ENCODE measurements at places on chromosomes 16 and 17.

DNA sequence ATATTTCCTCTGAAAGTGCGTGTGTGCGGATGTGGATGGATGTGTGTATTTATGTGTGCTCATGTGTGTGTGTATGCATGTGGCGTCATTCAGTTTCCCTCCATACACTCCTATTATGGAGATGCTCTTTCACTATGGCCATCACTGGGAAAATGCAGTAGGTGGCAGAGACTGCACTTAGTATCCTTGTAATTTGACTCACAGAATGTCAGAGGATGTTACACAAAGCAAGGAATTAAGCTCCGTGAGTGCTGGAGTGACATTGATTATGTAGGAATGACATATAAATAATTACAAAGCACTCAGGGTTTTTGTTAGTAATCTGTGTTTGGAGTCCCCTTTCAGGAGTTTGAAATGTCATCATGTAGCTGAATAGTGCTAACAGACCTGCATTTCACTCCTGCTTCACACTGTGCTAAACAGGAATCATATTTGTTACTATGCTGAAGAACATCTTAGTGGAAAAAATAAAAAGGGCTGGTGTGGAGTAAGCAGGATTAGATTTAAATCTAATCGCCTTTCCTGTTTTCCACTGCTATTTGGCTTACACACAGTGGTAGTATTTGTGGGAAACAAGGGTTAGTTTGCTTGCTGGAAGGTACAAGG lies 59.6 kb downstream of the HS3ST4 start:
- DNase-seq = no peak

DNA sequence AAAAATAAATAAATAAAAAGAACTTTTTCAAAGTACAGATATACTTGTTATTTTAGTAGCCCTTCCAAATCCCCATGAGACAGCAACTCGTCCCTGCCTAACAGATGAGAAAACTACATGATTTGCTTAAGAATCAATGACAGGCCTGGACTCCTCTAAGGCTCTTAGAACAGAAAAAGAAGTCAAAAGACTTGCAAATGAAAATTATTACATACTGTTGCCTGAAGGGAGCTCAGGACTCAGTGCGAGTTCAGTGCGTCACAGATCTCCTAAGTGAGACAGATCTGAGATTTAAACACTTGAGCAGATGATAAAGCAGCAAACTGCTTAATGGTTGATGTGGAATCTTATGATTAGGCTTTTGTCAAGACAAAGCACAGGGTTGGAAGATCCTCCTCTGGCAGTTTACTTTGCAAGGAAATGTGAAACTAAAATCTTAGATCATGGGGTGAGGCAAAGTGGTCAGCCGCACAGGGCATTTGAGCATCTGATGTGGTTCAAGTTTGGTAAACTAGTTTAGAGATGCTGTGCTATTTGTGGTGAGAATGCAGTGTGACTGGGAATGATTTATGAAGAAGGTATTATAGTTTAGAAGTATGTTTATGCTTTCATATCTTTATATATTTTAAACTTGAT lies 138.1 kb downstream of the TRIM37 start:
- no peak for DNase-seq

GRCh38 chr16:85555719-85556455 lies 57.2 kb upstream of the GSE1 start:
- DNase-seq = no peak

DNA sequence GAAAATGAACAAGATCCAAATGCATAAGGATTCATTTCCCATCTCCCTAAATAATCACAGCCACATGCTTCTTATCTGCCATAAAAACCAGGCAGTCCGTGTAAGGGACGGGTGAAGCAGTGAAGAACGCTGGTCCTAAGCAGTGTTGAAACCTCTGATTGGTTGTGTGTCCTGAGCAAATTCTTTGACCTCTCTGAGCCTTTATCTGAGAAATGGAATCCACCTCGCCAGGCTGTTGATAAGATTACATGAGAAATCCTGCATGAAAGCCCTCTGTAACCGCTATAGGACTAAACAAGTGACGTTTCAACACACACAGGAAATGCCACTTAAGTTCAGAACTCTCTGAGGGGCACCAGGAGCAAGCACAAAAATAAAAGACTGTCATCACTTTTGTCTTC lies 26.8 kb downstream of the GAS7 start:
- DNase-seq = no peak

DNA sequence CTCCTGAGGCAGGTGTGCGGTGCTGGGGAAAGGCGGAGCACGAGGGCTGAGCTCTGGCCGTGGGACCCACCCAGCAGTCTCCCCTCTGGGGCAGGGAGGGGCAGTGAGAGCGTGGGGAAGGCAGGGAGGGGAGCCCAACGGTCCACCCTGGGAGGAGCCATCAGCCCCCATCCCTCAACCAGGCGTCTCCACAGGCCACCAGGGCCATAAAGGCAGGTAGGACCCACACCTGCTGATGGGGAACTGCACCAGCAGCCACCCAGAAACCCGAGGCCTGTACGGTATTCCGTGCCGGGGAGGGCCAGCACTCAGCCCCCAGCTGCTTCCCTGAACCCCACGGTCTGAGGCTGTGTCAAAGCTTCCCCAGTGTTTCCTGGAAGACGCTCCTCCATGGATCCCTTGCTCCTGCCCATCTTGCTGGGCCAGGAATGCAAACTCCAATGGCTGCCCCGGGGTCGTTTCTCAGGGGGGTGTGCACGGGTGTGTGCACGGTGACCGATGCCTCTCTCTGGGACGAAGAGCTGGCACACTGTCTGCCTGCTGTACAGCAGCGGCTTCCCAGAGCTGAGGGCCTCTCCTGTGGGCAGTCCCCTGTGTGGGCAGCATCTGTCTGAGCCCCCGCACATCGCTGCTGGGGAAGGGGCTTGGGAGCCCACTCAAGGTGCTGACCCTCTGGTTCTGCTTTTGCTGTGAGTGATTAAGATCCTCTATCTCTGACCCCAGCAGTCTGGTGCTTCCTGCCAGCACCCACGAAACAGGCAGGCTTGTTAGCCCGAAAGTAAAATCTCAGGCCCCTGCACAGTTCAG lies 17.2 kb upstream of the METRNL start:
- no peak for DNase-seq

- no peak for DNase-seq
These were observed 1.0 kb downstream of the PRRT2 start for GRCh38 chr16:29812754-29813643.

DNA sequence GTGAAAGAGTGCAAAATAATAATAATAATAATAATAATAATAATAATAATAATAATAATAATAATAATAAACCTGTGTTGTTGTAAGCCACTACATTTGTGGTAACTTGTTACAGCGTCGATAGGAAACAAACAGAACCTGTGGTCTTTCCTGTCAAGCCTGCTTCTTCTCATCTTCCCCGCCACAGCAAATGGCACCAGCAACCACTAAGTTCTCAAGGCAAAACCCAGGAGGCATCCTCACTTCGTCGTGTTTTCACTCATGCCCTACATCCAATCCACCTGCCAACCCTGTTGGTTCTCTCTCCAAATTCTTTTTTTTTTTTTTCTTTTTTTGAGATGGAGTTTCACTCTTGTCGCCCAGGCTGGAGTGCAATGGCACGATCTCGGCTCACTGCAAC lies 34.2 kb downstream of the ITGAE start:
- no peak for DNase-seq

DNA sequence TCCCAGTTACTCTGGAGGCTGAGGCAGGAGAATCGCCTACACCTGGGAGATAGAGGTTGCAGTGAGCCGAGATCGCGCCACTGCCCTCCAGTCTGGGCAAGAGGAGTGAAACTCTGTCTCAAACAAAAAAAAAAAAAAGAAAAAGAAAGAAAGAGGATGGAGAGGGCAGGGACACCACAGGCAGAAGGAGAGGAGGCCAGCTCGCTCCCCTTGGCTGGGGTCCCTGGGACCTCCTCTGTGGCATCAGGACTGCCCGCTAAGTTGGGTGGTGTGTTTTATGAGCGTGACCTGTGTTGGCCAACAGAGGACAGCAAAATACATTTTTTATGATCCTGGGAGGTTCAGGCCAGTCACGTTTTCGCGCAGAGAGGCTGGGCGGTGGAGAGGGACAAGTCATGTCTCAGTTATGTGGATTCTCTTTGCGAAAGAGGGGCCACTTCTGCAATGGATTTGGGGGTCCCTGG lies 229.6 kb downstream of the MRTFB start:
- DNase-seq = peak; percentile 26

DNA sequence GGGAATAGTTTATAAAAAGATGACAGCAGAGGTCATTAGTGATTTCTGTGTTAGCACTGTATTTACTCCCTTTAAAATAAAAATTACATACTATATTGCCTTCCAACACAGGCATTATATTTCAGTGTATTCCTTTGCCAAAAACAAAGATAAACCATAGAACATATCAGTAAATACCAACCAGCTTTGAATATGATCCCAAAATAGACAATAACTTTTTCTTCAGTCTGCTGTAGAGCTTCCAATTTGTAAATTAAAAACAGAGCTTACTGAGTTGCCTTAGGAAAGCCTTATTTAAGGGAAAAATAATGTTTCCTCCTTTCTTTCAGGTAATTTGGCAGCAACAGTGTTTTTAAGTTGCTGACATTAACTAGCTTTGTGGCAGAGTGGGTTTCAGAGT lies 352.1 kb upstream of the TBX2 start:
- no peak for DNase-seq

GRCh38 chr17:83192161-83192788 lies 112.9 kb downstream of the METRNL start:
- DNase-seq = no peak

DNA sequence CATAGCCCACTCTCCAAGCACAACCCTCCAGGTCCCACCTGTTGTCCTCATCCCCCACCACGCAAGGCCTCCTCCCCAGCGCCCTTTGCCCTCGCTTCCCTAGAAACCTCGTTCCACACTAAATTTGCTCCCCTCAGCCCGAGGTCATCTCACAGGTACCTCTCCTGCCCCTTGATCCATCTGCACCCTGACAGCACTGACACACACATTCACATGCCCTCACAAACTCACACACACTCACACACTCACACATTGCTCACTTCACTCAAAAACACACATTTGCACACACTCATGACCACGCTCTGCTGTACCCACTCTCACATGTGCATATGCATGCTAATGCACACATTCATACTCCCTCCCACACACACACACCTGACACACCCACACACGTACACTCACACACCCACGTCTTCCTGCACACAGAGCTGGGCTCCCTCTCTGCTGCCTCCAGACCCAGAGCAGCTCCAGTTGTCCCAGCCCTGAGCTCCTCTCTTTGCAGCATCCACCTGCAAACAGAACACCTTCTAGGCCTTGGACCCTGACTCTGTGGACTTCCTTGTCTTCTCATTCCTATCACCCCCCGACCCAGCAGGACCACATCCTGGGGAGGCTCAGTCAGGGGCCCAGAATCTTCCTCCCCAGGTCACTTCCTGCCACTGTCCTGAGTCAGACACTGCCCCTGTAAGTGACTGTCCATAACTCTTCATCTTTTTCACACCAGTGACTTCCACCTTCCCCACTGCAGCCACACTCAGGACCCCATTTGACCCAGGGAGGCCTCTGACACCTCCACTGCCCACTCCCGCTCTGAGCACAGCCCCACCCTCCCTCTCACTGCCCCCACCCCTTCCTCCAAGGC lies 4.9 kb downstream of the ASGR2 start:
- DNase-seq = no peak

DNA sequence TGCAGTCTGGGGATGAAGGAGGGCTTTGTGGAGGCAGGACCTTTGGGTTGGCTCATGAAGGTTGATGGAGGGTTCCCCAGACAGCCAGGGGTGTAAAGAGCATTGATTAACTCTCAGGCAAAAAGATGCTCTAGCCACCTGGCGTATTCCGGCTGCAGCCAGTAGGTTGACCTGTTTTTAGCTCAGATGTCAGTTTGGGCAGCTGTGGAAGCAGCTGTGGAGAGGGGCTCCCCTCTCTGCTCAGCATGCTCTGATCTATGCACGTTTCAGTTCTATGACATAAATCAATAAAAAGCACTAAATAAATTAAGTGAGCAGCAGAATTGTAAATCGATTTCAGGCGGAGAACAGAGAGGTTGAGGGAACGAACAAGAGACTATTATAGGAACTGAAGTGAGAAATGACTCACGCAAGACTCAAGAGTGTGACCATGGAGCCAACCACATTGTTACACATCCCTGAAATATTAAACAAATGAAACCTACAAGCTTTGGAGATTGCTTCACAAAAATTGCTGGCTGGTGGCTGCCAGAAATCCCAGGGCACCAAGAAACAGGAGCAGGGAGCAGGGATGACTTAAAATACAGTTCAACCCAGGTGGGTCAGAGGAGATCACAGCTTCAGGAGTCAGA lies 111.9 kb downstream of the GSG1L start:
- no peak for DNase-seq

- no peak for DNase-seq
These were observed 89.5 kb downstream of the SNX29 start for GRCh38 chr16:12065866-12066545.

DNA sequence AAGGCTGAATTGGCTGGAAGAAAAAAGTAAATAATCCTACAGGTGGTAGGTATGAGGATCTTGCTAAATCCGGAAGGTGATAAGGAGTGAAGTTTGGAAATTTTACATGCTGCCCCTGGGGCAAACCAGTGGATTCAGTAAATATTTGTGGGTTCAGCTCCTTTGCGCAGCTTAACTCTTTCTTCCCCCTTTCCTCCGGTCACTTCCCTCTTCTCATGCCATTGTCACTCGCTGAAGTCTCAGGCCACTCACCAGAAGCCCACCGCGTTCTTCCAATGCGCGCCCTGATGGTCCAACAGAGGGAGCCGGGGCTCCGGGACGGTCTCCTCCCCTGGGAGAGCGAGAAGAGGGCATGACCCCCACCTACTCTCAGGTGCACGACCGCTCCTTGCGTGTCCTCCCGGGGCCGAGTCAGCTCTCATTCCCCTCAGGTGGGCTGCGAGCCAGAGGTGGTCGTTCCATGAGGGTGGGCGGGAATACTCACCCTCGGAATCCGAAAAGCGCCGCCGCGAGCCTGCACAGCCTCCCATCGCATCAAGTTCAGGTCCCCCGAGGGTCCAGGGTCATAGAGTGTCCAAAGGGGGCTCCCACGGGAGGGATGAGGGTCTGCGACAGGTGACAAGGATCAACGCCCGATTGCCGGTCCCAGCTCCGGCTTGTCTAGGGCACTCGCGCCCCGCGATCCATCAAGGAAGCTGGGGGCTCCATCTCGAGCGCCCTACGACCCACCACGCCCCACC lies 474 bp downstream of the CLN3 start:
- no peak for DNase-seq

- no peak for DNase-seq
These were observed 117.7 kb upstream of the CIBAR2 start for GRCh38 chr16:85229869-85230462.

Data from DMS79 (cell line).